ENCODE measurements at places on chromosomes 2 and 18.

DNA sequence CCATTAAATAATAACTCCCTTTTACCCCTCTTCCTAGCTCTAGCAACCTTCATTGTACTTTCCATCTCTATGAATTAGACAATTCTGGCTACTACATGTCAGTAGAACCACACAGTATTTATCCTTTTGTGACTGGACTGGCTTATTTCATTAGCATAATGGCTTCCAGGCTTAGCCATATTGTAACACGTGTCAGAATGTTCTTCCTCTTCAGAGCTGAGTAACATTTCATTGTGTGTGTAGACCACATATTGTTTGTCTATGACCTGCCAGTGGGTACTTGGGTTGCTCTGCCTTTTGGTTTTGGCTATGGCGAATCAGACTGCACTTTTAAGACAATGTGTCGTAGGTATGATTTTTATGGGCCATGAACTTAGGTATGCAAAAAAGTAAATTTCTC lies 20.9 kb downstream of the TSN start:
- DNase-seq, result no peak

DNA sequence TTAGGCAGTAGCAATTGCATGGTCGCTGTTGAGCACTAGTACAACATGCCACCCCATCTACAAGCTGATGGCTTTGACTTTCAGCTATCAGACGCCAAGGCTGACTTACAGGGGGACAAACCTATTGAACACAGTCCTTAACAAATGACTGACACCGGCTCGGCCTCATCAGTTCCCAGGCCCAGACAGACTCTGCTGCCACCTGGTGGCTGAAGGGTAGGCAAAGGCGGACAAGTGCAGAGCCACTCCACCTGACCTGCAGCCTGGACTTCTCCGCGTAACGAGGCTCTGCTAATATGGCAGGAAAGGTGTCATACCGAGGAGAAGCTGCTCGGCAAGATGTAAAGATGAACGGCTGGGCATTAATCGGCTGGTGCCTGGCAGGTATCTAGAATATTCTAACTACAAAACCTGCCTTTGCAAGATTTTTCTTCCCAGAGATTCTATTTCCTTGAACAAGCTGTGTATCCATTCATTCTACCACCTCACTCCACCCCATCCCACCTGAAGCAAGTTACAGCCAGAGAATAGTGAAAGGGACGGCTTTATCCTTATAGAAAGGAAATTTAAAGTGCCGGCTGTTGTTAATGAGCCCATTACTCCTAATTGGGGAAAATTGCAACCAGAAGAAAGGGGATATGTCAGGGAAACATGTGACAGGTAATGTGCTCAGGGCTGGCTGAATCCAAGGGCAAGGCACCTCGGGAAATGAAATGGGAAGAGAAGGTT lies 67.4 kb downstream of the STEAP3 start:
- DNase-seq, result peak; percentile 90

DNA sequence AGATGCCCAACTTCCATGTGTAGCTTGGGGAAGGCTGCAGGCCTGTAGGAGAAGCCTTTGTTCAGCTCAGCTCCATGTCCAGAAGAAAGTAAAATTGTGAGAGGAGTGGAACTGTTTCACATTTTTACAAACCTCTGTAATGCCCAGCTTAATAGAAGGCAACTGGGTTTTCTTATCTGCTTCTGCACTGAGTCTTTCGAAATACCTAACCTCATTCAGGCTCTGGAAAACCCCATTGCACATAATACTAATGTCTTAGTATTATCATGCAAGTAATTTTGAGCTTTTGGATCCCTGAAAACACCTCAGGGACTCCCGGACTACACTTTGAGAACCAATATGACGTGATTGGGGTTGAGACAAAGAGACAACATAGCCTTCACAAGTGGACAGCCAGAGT lies 5.8 kb downstream of the SMIM21 start:
- no peak for DNase-seq

DNA sequence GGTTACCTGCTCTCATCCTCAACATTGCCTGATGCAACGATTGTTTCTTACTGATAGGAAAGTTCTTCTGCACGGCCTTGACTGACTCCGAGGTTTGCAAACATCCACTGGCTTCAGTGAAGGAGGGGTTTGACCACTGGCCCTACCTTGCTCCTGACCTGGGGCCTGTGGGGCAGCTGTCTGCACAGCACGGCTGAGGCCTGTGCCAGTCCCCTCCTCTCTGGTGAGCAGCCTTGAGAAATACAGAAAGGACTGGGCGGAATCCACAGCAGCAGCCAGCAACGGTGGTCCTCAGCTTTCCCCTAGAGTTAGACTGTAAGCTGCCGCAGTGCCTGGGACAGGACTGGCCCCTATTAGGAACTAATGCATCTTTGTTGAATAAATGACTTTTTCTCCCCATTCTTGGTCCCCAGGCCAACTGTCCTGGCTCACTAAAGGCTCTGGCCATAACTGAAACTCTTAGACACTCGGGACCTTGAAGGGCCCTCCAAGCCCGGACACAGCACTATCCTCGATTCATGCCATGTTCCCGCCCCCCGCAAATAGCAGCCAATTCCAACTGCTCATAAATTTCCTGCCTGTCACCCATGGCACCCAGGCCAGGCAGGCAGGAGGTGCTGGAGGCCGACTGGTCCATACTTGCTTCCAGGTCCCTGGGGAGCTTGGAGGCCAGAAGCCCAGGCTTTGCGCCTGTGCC lies 26.7 kb downstream of the ATOH8 start:
- DNase-seq, result no peak

DNA sequence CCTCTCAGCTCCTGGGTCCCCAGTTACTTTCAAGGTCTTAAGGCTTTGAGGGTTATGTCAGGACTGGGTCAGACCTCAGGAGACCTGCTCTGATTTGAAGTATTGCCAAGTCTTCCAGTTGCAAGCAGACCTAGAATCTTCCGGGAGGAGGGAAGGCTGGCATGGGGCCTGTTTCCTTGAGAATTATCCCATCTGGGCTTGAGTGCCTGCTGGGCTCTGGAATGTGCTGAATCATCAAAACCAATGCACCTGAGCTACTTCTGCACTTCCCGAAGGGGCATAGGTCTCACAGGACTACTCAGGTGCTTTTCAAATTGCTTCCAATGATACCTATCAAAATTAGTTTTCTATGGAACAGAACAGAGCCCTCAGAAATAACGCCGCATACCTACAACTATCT lies 327.3 kb downstream of the XIRP2 start:
- no peak for DNase-seq

GRCh38 chr2:72994991-72995380 lies 76.5 kb downstream of the SFXN5 start:
- no peak for DNase-seq

DNA sequence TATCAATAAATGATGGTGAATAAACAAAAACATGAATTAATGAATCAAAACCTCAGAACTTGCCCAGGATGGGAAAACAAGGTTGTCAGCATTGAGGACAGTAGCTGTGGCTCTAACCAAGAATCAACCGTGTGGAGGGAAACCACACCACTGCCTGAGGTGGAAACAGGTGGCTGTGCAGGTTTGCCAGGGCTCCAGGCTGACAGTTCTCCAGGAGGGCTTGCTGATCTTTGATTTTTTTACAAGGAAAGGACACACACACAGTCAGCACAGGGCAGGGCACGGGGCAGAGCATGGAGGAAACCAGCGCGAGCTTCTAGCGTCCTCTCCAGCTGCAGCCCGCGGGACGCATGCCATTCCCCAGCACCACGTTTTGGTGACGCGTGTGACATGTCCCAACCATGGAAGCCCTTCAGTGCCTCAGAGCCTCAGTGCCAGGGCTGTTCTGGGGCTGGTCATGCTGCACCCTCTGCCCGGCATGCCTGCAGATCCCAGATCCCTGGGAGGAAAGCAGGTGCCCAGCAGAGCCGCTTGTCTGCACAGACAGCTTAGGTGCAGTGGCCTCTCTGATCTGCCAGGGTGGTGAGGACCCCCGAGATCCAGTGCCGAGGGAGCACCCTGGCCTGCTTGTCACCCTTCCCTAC lies 15.8 kb upstream of the AGXT start:
- no peak for DNase-seq

DNA sequence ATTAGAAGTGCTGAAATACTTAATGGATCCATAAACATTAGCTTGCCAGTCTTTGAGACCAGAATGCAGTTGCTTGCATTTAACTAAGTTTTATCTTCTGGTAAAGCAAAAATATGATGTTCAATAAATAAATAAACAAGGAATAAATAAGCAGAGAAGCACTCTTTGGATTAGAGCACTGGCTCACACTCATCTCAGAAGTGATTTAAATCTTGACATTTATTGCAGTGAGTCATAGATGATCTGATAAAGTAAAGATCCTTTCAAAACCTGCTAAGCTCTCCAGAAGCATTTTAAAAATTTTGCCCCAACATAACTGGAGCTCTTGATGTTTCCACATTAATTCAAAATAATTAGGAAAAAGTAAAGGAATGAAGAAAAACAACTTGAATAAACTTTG lies 66.8 kb downstream of the KYNU start:
- DNase-seq, result no peak

DNA sequence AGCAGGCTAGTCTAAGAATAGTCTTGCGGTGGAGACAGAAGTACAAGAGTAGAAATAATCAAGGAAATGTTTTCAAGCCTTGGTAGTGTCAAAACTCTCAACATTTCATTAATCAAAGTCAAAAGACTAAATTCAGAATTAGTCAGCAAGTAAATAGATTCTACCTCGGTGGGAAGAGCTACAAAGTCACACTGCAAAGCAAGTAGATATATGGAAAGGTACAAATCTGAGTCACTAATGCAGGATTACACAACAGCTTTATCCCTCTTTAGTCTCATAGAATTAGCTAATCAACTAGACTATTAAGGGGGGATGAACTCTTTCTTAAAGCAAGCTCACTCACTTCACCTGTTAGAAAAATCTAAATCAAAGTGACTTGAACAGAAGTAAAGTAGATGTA lies 568.7 kb upstream of the CNTNAP5 start:
- DNase-seq, result no peak
